ENCODE measurements at places on chromosomes 7 and 10.

DNA sequence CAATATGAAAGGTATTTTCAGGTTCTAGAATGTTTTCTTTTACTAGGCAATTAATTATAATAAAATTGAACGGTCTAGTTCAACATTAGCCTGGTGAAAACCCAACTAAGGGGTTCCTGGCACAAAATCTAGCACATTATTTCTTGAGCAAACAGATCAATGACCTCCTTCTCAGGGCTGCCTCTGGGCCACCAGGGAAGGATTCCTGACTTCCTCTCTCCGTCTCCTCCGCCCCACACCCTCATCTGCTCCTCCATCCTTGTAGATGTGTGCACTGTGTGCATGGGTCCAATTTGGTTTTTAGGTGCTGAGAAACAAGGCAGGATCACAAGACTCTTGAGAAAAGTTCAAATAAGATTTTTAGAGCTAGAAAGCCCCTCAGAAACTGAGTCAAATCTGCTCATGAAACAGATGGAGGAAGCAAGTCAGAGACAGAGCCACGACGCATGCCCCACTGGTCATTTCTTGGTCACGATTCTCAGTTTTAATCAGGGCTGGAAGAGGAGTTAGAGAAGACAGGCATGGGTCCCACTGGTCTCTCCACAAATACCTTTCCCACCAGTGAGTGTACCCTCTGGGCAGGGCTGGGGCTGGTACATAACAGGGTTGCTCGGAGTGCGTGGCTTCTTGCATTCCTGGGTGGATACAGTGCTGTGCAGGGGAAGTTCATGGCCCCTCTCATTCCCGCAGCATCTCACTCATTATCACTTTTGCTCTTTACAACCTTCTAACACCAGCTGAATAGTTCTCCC is 3.8 kb downstream of the TRPV6 start:
- DNase-seq = no peak

DNA sequence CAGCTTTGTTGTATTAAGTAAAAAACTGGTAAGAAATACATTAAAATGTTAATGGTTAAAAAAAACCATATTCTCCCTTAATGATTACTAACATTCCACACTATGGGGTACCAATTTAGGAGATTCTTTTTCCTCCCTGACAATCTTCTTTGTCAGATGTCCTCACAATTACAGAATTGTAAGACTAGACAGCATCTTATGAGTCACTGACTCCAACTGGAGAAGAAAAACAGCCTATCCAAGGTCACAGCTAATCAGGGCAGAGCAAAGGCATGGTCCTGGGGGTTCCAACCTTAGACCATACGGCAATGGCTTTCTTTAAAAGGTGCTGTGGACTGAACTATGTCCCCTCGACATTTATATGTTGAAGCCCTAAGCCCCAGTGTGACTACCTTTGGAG is 127.6 kb downstream of the DLG5 start:
- no peak for DNase-seq

DNA sequence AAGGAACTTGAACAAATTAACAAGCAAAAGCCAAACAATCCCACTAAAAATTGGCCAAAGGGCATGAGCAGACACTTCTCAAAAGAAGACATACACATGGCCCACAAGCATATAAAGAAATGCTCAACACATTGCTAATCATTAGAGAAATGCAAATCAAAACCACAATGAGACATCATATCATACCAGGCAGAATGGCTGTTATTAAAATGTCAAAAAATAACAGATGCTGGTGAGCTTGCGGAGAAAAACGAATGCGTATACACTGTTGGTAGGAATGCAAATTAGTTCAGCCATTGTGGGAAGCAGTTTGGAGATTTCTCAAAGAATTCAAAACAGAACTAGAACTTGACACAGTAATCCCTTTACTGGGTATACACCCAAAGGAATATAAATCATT is 311.7 kb upstream of the HPS1 start:
- no peak for DNase-seq

DNA sequence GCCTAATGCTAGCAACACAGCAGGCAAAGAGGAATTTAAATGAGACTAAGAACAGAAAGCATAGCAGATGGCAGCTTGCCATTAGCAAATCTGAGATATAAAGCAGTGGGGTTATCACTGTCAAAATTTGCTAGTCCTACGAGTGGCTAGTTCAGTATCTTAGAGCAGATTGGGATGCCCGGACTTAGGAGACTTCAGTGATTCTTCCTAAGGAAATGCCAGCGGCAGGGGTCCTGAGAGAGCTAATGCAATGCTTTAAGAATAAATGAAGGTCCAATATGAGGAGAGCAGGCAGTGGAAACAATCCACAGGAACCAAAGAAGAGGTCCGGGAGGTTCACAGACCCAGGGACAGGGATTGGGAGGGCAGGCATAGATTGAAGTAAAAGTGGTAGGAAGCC is 169.3 kb upstream of the NPSR1 start:
- no peak for DNase-seq

All from SHP77 (cell line).